ENCODE measurements at places on chromosomes 16 and 17.

DNA sequence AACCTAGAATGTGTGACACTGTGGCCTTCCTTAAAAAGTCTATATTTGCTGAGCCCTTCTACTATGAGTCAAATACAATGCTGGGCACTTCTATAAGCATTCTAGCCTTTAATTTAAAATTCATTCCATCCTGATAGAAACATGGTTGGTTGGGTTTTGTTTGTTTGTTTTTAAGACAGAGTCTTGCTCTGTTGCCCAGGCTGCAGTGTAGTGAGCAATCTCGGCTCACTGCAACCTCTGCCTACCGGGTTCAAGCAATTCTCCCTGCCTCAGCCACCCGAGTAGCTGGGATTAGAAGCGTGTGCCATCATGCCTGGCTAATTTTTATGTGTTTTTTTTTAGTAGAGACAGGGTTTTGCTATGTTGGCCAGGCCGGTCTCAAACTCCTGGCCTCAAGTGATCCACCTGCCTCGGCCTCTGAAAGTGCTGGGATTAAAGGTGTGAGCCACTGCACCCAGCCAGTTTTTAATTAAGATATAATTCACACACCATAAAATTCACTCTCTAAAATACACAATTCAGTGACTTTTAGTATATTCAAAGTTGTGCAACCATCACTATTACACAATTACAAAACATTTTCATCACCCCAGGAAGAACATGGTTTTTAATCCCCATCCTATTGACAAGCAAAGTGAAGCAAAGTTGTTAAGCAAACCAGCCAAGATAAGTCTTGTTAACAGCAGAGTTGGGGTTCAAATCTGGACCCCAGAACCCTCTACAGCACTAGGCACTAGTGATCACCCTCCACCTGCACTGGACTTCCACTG, 42.8 kb downstream of the CMTM4 start:
- DNase-seq, result no peak

DNA sequence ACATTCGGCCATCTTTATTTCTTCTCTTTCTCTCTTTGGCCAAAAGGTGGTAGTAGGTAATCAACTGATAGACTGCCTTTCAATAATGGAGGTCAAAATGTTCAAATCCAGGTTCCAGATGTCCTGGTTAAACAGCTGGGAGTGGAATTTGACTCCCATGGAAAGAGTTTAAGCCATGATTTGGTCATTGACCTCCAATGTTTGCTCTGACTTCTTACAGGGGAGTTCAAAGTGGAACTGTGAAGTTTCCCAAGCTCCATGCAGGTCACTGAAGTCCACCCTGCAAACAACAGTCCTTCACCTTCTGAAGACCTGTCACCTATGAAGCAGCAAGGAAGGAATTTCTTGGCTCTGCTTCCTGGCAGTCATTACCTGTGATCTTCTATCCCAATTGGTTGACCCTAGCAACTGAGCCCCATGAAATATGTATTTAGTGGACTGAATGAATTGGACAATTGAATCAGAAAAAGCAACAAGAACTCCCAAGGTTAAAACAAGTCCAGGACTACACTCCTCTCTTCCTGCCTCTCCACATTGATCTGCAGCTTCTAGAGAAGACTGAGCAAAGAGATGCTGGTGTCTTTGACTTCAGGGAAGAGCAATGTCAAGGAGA, 28.0 kb upstream of the SOX9 start:
- no peak for DNase-seq

DNA sequence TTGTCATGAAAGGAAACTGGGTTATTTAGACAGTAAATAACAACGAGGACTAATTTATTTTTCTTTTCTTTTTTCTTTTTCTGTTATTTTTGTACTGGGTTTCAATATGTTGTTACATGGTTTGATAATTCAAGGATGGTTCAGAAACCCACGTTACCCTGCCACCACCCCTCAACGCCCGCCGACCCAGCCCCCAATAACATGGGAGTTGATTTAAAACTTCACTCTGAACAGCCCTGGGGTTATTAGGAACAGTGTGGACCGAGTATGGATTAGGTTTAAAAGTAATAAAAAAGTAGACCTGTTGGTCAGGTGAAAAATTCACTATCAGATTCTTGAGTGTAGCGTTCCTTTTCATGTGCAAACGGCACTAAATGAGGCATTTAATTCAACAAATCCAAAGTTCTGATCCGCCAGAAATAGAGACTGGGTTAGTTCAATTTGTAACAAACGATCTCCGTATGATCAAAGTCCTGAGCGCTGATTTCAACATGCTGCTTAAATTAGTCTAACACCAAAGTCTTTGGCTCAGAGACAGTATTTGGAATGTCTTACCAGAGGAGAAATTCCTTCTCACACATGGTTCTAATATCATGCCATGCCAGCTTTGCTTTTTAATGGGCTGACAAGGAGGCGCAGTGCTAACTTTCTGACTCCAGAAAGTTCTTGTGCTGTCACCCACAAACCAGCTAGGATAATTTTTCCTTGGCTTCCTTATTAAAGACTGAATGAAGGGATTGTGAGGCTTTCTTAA, 173.1 kb upstream of the IRX3 start:
- no peak for DNase-seq

GRCh38 chr16:3190949-3191353, 2.9 kb downstream of the OR1F1 start:
- DNase-seq, result no peak

- peak; percentile 67 for DNase-seq
Observed at GRCh38 chr16:27230562-27231001, 27.3 kb downstream of the KDM8 start.

DNA sequence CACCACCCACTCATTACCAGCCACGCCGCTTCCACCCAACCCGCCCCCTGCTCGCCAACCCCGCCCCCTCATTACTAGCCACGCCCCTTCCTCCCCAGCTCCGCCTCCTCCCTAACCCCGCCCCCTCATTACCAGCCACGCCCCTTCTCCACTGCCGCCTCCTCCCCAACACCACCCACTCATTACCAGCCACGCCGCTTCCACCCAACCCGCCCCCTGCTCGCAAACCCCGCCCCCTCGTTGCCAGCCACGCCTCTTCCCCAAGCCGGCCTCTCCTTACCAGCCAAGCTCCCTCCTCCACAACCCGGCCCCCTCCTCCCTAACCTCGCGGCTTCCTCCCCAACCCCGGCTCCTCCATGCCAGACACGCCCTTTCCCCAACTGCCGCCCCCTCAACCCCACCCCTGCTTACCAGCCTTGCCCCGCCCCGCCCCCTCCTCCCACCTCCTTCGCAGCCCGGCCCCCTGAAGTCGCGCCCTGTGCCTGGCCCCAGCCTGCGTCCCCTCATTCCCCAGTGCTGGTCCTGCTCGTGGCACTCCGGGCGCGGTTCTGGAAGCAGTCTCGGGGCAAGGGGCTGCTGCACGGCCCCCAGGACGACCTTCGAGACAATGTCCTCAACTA, 7.3 kb downstream of the SLC22A31 start:
- DNase-seq, result peak; percentile 39

GRCh38 chr16:22232277-22233036, 26.4 kb downstream of the EEF2K start:
- peak; percentile 52 for DNase-seq

DNA sequence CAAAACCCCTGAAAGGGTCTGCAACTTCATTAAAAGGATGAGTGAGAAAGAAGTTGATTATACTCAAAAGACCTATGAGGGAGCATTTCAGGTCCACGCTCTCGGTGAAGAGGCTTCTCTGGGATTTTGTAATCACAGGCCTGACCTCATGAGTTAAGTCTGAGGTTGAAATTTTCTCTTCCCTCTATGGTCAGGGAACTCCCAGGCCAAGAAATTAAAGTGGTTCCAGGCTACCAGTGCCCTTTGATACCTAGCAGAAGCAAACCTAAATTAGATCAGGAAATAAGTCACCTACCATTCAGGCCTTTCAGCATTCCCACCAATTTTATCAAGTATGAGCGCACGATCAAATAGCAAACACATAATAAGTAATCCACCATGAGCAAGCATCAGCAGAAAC, 27.9 kb downstream of the MBTD1 start:
- no peak for DNase-seq

- no peak for DNase-seq
Observed at GRCh38 chr17:50638966-50639713, 4.5 kb downstream of the ABCC3 start.

DNA sequence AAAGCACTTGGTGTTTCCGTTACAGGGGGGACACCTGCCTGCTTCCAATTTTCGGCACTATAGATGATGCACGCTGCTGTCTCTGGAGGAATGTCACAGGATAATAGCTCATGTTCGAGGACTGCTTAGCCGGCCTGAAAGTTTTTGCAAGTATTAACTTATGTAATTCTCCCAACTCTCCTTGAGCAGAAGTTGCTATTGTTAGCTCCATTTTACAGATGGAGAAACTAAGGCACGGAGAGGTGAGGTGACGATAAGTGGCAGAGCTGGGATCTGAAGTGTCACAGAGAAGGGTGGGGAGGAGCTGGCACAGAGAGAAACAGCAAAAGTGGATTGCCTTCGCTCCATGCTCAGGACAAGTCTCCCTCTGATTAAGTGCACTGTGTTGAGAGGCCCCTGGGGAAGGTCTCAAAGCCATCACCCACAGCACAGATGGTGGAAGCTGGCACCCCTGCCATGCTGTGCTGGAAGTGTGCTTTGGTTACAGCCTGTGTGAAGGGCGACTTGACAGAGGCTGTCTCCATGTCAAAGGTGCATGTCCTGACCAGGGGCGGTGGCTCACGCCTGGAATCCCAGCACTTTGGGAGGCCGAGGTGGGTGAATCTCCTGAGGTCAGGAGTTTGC, 40.8 kb upstream of the MEAK7 start:
- DNase-seq, result no peak

GRCh38 chr16:20327444-20328041, at the start of gene GP2:
Gene GP2, minus strand, starts transcription at chr16:20327513. Its CDS starts 1,082 bp downstream, at chr16:20326431.
- no peak for DNase-seq

- DNase-seq, result no peak
Observed at GRCh38 chr17:29195465-29196081, 15.4 kb upstream of the MYO18A start.

- no peak for DNase-seq
Observed at GRCh38 chr17:45150911-45151809, 2.9 kb downstream of the HEXIM1 start.

DNA sequence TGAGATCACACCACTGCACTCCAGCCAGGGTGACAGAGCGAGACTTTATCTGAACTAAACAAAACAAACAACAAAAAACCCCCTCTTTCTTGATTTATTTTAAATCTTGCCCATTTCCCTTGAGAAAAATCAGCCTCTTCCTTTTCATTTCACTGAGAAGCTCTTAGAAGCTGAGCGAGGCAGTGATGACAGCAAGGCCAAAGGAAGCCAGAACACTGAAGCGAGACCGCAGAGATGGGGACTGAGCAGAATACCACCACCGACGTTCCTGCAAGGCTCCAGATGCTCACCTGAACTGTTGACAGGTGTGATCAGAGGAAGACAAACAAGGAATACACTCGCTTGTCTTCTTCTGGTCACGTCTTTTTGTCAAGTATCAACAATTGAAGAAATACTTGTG, 30.5 kb upstream of the IRF8 start:
- DNase-seq, result no peak

DNA sequence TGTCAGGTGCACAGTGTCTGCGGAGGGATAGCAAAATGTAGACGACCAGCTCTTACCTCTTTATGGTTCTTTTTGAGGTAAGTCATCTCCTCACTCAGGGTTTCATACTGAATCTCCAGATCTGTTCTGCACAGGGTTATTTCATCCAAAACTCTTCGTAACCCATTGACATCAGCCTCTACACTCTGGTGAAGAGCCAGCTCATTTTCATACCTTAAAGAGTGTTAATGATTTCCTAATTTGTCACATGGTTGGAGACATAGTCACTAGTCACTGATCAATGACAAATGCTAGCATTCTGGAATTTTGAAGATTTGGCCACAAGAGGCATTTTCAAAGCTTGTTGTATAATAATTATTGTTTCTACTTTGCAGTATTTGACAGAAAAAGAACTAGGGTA, 1.3 kb downstream of the KRT25 start:
- no peak for DNase-seq

- no peak for DNase-seq
Observed at GRCh38 chr16:87227296-87227951, 89.8 kb downstream of the C16orf95 start.

- no peak for DNase-seq
Observed at GRCh38 chr17:12727076-12727760, 61.5 kb downstream of the MYOCD start.

- DNase-seq, result no peak
Observed at GRCh38 chr17:4544951-4545216, 10.3 kb downstream of the MYBBP1A start.

All from activated CD4-positive, alpha-beta T cell treated with anti-CD3 and anti-CD28 coated beads, Interleukin-2, amount 50 U/mL, for 48 hours (primary cell).